NCI-H446 treated with DMSO at 0.1 percent for 48 hours (cell line): ENCODE measurements at places on chromosomes 1 and 21.
A peak's percentile ranks its signal among the peaks of the same experiment; 100 is the strongest.

DNA sequence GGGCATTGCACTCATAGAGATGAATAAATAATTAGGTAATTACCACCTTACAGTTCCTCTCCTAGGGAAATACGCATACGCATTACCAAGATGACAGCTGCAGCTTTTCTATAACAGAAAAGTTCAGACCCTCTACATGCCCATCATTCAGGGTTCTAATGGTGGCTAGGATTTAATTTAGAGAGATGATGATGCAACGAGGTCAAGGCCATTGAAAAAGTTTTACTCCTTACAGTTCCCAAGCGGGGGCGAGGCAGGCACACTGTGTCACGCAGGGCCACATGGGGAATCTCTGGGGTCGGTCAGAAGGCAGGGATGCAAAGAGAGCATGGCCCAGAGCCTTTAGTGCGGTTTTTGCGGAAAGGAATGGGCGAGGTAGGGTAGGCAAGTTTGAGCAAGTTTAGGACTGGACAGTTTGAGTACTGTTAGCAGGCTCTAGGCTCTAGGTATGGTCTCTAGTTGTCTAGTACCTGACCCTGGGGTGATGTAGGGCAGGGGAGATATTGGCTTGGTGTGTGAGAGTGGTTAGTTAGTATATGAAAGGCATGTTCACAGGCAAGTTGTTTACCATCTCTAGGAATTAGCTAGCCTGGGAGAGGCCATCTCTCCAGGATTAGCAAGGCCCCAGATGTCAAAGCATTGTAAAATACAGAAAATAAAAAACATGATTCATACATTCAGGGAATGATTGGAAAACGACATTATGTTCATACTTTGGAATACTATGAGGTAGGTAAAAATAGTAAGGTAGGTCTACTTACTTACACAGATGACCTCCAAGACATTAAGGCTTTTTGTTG, 29.6 kb upstream of the ID3 start:
- no peak for DNase-seq

- no peak for DNase-seq
Measured at GRCh38 chr21:43701936-43702784, 16.8 kb upstream of the PDXK start.

DNA sequence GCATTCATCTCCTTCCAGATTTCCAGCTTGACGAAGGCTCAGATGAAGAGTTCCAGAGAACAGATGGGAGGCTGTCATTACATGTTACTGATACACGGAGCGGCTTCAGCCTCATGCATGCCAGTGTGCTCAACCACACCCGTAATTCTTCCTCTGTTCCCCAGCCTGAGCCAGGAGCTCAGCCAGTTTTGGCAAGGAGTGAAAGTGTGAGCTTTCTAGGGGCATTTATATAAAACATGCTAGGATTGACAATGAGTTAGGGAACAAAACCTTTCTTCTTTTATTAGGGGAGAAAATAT, 290.4 kb upstream of the PLXNA2 start:
- peak; percentile 85 for DNase-seq

DNA sequence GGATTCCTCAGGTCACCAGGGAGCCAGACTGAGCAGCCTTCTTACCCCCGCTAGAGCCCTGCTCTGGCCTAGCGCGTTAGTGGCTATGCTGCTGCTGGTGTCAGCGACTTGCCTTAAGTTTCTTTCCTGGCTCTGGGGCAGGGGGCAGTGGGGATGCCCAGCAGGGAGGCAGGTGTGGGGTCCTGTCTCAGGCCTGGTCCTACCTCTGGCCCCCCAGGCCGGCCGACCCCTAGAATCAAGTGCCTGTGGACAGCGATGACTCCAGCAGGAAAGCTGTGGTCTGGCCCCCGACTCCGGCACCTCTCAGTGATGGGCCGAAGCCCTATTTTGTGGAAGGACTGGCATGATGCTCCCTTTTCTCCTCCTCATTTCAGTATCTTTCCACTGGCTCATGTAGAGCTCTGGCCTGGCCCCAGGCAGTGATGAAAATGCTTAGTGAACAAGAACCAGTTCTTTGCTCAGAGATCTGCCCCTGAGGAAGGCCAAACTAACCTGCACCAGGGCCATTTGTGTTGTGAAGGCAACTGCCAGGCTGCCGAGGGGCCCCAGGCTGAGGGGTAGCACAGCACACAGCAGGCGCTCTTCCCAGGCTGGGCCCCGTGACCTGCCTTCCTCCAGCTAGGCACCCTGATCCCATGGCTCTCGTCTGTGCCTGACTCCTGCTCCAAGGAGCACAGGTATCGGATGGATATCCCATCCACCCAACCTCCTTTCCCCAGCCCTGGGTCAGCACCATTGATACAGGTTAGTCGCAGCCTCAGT, 23.7 kb downstream of the MRPL37 start:
- no peak for DNase-seq

DNA sequence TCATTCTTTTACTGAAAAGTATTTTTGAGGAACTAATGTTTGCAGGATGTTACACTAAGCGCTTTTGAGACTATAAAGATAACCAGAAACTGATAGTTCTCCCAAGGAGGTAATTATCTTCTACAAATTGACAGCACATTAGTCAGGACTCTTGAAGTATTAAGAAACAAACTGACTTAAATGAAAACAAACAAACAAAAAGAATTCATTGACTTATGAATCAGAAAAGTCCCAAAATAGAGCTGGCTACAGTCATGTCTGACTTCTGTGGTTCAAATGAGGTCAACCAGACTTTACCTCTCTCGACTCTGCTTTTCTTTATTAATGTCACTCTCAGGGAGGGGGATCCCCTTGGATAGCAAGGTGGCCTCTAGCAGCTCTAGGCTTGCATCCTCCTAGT, 296.8 kb downstream of the TPR start:
- no peak for DNase-seq

DNA sequence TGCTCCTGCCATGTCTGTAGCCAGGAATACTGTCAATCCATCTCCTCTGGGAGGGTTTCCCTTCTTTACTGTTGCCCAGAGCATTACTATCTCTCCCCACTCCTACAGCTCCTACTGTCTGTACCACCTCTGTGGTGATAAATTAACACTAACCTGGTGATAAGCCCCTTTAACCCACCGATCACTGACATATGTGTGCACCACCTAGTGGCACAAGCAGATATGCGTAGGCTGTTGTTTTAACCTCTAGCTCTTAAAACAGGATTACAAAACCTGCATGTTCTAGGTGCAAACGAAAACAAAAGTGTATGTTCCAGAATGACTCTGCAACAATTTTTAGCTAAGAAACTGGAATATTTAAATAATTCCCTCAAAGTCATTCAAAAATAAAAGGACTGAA, 93.9 kb upstream of the BEND5 start:
- no peak for DNase-seq

- no peak for DNase-seq
Measured at GRCh38 chr1:234656070-234656895, 46.3 kb upstream of the IRF2BP2 start.

- DNase-seq: no peak
Measured at GRCh38 chr21:42056996-42057689, 14.0 kb upstream of the UMODL1 start.

- no peak for DNase-seq
Measured at GRCh38 chr21:17780539-17780938, 38.6 kb downstream of the C21orf91 start.

- no peak for DNase-seq
Measured at GRCh38 chr21:34537838-34538237, 25.8 kb upstream of the KCNE1 start.
